Activated CD4-positive, alpha-beta T cell treated with anti-CD3 and anti-CD28 coated beads, Interleukin-2, amount 50 U/mL, for 24 hours (primary cell): ENCODE measurements at places on chromosomes 1 and 21.
A peak's percentile ranks its signal among the peaks of the same experiment; 100 is the strongest.

- DNase-seq = no peak
Measured at GRCh38 chr1:119008483-119009311, 20.6 kb upstream of the TBX15 start.

GRCh38 chr21:46504666-46505065, 46.0 kb downstream of the DIP2A start:
- no peak for DNase-seq

DNA sequence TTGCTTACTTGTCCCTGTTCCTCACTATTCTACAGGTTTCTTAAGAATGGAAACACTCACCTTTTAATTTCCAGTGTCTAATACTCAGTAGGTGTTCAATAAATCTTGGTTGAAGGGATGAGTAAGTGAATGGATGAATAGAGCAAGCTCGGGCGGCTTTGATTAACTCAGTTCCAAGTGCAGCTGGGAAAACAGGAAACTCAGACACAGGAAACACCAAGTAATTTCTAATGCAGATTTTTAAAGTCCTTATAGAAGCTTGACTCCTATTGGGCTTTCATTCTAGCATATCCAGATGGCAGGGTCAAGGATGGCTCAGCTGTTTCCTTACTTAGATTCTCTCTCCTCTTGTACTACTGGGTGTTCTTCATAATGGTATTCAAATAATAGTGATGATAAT, 14.0 kb downstream of the CAMK1G start:
- no peak for DNase-seq

DNA sequence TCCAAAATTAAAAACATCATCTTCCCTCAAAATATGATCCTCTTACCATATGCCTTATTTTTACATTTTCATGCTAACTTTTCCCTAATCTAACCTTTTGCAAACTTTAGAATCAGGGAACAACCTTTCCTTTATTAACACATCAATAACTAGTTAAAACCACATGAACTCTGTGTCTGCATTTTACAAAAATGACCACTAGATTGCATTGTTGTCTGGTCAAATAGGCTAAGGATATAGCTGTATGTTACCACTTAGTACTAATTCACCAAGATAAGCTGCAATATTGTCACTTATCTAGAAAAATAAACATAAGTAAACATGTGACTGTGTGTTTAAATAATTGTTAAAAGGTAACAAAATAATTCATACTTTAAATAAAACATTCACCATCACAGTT, 82.3 kb downstream of the DENND1B start:
- no peak for DNase-seq

- DNase-seq = no peak
Measured at GRCh38 chr1:241615043-241615974, 24.9 kb downstream of the CHML start.

- no peak for DNase-seq
Measured at GRCh38 chr1:217917281-217917887, 286.2 kb downstream of the SPATA17 start.

DNA sequence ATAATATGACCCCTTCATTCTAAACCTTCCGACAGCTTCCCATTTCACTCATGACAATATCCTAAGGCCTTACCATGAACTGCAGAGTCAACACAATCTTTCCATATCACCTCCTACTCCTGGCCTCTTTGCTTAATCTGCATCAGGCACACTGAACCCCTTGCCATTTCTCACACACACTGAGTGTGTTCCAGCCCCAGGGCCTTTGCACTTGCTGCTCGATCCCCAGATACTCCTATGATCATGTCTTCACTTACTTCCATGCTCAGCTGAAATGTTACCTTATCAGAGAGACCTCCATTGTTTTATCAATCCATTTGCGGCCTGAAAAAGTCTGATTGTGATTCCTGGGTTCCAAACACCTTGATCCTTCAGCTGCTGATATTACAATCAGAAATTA, 47.0 kb downstream of the ETS2 start:
- DNase-seq = no peak

DNA sequence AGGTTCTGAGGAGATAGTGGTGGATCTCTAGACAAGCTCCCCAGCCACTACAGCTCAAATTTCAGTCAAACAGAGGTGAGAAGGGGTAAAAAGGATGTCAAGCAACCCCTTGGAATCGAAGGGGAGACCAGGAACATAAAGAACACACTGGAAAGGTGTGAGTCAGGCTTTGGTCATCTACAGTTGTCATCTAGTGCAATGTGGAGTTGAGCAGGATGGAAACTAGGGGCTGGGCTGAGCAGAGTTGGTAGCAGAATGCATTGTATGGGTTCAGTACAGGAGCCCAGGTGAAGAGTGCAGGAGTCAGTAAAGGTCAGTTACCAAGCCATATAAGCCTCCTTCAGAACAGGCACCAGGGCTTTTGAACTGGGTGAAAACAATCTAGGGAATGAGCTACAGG, 52.7 kb upstream of the VAV3 start:
- DNase-seq = no peak

DNA sequence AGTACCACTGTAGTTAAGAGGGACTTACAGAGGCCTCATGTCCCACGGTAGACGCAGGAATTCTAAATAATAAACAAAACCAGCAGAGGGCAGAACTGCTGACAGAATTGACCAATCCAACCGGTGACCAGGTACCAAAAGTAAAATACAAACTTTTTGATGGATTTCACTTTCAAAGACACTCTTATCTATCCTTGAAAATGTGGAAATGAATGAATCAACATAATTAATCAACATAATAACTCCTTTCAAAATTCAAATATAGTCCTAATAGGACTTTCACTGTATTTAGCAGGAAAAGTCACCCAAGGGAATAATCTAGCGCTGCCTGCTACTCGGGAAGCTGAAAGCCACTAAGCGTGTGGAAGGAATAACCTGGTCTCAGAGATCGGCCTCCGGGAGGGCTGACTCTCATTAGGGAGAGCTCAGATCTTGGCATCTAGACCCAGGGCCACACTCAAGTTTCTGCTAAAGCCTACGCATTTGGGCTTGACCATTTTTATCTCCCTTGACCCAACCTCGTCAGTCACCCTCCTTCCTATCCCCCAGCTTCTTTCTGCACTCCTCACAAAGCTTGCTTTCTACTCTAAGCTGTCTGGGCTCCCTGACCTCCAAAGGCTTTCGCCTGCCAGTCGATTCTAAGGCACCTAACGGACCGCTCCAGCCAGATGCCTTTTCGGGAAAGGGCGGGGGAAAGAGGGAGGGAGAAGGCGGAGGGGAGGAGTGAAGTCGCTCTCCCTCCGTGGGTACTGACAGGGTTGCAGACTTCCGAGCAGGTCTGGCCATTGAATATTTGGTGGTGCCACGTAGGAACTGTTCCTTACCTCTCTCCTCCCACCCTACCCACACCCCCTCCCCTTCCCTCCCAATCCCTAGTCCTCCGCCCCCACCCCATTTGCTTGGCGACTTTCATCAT, 1.6 kb downstream of the COL11A1 start:
- DNase-seq = no peak

GRCh38 chr1:8019229-8019620, 6.9 kb downstream of the ERRFI1 start:
- DNase-seq = no peak

DNA sequence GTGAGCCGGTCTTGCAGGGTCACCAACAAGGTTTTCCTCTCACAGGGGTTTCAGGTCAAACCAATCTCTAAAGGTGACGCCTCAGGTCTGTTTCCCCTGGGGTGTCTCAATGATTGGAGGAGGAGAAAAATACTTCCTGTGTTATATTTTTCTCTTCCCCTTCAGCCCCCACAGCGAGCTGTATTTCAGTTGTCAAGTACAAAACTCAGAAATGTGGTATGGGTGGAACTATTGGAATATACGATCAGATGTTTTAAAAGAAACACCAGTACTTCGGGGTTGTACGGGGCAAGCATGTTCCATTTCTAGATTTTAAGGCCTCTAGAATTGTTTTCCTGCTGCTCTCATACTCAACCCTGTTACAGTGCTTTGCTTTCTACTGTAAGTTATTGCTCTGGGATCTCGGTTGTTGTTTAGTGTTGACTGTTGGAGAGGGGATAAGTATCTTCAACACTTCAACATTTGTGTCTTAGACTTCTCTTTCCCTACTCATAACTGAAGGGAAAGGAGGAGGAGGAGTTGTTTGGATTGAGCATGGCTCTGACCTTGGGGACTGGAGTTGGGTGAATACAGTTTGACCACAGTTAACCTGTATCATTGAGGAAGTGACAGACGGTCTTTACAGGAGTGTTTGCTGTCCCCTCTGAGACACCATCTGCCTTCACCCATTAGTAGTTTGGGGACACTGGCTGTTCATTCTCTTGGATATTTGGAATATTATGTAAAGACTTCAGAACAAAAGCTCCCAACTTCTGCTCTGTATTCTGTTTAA, 2.0 kb downstream of the MAPKAPK2 start:
- DNase-seq = no peak

DNA sequence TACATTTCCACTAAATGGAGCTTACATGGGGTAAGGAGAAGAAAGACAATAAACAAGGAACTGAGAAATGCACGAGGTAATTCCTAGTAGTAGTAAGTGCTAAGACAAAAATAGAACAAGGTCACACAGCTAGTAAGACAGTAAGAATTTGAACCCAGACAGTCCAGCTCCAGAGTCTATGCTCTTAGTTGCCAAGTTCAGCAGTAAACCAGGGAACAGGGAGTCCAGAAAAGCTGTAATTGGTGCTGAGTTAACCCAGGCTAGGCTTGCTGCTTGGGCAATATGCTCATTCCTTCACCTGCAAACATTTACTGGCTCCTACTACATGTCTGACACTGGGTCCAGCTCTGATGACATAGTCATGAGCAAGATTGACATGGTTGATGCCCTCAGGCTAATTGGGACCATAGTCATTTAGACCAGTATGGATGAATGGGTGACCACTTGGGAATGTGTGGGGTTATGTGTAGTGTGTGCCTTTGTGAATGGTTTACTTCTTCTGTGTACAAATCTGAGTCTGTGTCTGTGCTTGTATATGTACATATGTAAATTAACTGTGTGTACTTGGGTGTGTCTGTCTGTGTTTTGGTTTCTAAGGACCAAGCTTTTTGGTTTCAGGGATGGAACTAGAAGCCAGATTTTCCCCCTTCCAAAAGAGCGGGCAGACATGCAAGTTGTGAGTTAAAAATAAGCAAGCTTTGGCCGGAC, 2.0 kb downstream of the GPX7 start:
- DNase-seq = no peak

- no peak for DNase-seq
Measured at GRCh38 chr1:179230721-179231120, 1.2 kb upstream of the ABL2 start.

- DNase-seq = peak; percentile 32
Measured at GRCh38 chr1:192609110-192610079, 26.6 kb upstream of the RGS13 start.

DNA sequence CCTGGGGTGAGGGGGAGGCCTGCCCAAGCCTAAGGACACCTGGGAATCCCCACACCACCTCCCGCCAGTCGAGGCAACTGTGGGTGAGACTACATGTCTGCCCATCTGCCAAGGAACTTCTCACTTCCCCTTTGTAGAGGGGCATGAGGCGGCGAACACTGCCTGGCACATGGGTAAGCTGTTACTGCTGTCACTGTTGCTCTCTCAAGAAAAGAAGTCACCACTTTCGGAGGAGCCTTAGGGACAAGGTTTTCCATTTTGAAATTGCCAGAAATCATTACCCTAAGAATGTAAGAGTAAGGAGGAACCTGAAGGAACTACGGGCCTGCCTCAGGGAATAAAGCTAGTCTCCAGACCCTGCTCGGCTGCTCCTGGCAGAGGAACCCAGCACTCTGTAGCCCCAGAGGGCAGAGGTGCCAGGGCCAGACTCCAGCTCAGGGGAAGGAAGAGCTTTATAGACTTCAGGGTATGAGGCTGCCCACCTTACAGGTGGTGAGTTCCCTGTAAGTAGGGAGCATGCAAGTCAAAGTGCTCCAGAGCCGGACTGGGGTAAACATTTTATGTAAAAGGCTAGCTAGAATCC, 23.3 kb downstream of the SLC2A1 start:
- DNase-seq = no peak

DNA sequence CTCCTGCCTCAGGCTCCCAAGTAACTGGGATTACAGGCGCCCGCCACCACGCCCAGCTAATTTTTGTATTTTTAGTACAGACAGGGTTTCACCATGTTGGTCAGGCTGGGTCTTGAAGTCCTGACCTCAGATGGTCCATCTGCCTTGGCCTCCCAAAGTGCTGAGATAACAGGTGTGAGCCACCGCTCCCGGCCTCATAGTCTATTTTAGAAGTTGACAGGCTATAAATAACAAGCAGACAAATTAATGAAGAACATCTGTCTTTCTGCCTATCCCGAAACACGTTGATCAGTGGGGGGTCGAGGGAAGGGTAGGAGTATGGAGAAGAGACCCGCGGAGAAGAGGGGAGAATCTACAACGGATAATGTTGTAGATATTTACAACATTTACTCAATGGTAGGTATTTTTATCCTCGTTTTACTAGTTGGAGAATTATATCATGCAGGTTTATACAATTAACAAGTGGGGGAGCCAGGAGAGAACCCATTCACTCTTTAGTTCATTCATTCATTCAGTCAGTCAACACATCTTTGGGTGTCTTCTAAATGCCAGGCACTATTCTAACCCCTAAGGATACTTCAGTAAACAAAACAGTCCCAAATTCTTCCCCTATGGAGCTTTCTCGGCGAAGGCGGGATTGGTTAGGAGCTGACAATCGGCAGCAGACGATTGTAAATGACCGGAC, 497 bp upstream of the IFNAR2 start:
- no peak for DNase-seq

DNA sequence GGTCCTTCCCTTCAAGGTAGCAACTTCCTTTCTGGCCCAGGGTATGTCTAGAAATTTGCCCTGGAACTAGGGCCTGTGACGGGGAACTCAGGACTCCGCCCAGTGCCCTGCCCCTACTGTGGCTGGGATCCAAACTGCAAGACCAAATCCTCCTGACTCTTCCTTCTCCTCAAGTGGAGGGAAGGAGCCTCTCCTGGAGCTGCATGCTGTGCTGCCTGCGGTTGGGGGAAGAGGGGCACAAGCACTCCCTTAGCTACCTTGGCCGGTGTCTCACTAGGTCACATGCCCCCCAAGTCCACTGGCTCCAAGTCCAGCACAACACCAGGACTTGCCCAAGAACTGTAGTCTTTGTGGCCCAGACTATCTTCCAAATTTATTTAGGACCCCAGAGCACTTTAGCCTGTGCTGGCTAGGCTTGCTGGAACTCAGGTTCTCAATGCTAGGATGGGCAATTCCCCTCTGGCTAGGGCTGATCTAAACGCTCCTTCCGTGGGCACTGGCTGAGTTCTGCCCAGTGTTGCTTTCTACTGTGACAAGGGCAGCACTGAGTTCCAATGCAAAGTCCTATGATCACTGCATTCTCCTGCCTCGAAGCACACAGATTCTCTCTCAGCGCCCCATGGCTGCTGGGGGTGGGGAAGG, 12.2 kb downstream of the ADSS2 start:
- DNase-seq = no peak

DNA sequence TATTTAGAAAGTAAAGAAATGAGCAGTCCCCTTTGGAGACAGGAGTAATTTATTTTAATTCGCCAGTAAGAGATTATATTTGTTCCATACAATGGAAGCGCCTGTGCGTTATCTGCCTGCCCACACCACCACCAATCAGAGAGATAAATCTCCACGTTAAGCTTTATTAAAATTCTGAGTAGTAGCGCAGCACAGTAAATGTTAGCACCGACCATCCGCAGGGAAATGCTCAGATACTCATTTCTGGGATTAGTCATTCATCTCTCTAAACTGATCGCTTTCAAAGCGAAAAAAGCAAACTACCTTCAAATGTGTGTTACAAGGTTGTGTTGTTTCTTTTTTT, 1.2 kb downstream of the ETS2 start:
- DNase-seq = no peak
